AG04450 (cell line): ENCODE measurements at places on chromosomes 2 and 18. TPM values are rescaled to one million over a fixed set of nuclear protein-coding genes. Genes with fewer than 3 reads are reported as not detected.

DNA sequence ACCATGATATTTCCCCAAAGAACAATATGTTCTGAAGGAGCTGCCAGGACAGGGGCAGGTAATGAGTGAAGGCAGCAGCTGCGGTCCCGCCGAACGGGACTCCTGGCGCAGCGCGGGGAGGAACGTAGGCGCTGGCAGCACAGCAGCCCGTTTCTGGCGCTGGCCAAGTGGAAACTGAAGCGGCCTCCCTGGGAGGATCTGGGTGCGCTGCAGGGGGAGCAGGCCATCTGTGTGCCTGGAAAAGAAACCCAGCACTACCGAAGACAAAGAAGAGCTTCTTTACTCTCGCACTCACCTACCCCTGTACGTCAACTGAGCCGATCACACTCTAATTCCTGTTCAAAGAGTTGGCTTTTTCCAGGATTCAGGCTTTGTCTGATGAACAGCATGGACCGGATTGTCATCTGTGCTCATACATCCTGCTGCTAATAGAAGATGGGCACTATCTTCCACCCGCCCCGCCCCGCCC is 11.8 kb downstream of the G6PC2 start:
- no peak for DNase-seq

GRCh38 chr2:185507719-185508118 is 230.9 kb upstream of the FSIP2 start:
- DNase-seq = no peak

- DNase-seq = no peak
These were observed 7.8 kb upstream of the NPPC start for GRCh38 chr2:231933916-231934401.

- no peak for DNase-seq
These were observed 10.7 kb downstream of the CD8A start for GRCh38 chr2:86779971-86780370.

DNA sequence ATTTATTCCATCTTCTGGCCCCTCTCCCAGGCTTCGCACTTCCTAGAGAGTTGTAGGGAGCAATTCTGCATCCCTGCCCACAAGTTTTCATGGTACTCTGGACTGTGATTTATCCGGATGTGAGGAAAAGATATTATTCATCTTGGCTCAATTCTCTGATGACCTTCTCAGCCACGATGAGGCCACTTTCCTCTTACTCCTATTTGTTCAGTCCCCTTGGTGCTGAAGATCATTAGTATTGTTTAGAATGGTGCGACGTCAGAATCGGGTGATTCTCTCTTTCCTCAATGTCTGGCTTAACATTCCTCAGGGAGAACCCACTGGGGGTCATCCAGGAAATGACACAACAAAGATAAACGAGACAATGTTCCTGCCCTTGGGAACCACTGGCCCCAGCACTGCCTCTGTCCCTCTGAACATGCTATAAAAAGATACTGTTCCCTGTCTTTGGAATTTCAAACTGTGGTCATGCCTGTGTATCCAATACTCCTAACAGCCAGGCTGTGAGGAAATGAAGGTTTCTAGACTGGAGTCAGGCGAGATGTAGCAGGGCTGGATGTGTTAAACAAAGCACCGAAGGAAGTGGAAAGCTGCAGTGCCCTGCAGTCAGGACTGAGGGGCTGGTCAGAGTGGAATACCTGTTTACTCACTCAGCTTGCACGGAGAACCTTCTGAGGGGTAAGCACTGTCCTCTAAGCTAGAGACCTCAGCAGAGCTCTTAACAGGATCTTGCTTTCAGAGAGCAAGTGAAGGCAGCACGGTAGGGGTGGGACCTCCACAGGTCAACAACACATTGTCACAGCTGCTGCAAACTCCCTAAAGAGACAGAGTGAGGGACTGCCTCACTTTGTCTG is 12.9 kb upstream of the GLI2 start:
- no peak for DNase-seq

- DNase-seq = no peak
These were observed 60.0 kb downstream of the TNS1 start for GRCh38 chr2:217942731-217943335.

DNA sequence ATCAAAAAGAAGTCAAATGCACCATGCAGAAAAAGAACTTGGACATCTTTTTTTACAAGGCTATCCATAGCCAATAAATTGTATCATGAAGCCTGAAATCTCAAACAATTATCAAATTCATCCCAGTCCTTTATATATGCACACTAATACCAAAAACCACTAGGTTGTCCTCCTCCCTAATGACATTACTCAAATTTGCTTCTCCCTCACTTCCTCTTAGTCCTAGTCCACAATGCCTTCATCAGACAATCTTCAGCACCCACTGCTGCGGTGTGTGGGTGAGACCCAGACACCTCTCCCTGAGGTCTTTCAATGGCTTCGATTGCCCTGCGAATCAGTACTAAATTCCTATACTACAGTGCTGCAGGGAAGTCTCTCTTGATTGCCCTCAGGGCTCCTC is 58.1 kb downstream of the CLASP1 start:
- DNase-seq = no peak

DNA sequence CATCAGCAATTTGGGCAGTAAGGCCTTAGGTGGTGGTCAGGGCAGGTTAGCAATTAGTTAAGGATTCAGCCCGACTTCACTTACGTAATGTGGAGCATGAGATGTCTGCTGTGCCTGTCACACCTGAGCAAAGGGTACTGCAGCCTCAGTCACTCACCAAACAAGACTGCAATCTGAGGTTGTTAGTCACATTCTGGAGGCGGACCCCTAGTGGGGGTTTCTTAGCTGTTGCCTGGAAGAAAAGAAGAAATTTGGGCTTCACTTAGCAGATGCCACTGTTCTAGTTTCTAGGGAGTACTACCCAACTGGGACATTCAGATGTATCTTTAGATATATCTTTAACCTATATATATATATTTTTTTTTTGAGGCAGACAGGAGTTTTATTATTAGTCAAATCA is 529.9 kb downstream of the SLC4A3 start:
- DNase-seq = no peak

- DNase-seq = no peak
These were observed 292.1 kb upstream of the NRXN1 start for GRCh38 chr2:51324051-51324450.

- DNase-seq = no peak
These were observed 48.9 kb downstream of the LDLRAD4 start for GRCh38 chr18:13267431-13267873.

GRCh38 chr2:6184532-6185292 is 492.5 kb downstream of the SOX11 start:
- no peak for DNase-seq

DNA sequence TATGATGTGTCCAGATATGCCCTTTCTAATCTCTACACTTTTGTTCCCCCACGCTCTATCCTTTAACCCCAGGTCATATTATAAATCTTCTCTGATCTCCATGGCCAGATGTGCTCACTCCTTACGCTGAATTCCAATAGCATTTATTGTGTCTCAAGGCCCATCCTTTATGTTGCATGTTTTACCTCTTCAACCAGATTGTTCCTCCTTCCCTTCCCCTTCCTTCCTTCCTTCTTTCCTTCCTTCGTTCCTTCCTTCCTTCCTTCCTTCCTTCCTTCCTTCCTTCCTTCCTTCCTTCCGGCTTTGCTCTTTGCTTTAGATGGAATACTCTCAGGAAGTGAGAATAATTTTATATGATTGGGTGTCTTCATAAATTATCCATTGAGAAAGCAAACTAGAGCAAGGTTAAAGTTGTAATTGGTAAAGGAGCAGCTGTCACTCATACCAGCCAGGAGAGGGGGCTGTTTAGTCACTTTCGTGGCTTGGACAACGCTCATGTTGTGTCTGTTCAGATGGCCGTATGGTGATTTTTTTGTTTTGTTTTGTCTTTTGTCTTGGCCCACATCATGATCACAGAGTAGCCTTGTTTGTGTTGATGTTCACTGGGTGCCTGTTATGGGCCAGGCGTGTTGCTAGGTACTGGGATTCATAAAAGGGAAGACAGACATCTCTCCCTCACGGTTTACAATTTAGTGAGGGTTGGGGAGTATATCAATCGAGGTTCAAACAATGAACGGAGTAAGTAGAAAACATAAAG is 68.0 kb downstream of the DAW1 start:
- no peak for DNase-seq

- no peak for DNase-seq
These were observed 168.2 kb downstream of the GALNT1 start for GRCh38 chr18:35749701-35750100.

DNA sequence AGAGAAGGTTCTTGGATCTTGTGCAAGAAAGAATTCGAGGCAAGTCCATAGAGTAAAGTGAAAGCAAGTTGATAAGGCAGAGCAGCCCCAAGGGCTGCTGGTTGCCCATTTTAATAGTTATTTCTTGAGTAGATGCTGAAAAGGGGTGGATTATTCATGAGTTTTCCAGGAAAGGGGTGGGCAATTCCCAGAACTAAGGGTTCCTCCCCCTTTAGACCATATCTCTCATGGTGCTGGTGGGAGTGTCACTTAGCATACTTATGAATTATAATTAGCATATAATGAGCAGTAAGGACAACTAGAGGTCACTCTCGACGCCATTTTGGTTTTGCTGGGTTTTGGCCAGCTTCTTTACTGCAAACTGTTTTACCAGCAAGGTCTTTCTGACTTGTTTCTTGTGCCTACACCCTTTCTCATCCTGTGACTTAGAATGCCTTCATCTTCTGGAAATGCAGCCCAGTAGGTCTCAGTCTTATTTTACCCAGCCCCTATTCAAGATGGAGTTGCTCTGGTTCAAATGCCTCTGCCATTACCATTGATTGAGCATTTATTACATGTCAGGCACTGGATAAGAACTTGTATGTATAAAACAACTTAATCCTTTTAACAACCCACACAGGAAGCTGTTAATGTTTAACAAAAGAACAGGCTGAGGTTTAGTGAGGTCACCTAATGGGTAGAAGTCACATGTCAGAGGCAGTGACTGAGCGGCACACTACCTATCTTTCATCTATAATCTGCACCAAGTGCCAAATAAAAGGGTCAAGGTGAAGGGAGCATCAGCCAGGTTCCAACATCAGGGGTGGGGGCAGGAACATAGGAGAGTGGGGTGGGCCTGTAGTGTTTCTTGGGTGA is 250.9 kb downstream of the ICOS start:
- no peak for DNase-seq

DNA sequence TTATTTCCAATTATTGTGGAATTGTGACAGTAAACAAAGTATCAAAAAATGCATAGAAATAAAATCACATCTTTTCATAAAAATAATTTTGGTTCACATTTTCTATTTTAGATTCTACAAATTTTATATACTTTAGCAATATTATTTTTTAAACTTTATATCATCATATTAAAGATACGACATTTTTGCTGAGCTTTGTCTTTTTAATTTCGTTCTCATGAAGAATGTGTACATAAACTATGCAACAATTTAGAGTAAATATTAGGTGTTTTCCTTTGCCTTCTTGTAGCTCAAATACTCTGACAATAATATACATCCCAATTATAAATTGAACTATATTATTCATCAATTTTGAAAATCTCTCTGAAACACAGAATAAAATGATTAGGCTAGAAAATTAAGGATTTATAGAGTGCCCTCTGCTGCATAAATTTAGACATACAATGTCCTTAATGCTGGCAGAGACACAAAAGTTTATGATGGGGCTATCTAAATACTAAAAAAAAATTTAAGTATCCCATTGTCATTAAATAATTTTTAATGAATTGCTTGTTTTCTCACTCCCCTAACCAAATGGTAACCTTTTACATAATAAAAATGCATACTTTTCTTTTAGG is 45.7 kb downstream of the CCDC102B start:
- DNase-seq = no peak

GRCh38 chr2:152718909-152719645 is 657 bp downstream of the ARL6IP6 start:
- DNase-seq = no peak

DNA sequence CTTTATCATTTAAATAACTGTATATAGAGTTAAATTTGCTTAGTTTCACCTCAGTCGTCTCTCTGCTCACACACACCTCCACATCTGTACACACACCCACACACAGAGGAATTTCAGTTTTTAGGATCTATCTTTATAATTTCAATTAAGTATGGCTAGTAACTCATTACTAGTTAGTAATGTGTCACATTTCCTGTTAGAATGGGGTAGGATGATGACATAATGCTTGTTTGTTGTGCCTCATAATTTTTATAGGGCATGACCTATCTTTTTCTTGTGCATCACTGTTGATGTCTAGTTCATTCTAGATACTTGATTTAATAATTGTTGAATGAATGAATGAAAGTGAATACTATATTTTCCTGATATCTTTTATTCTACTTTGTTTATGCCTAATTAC is 108.6 kb downstream of the AGPS start:
- DNase-seq = no peak

- DNase-seq = peak; percentile 80
These were observed 137.7 kb downstream of the IRS1 start for GRCh38 chr2:226661789-226662545.

DNA sequence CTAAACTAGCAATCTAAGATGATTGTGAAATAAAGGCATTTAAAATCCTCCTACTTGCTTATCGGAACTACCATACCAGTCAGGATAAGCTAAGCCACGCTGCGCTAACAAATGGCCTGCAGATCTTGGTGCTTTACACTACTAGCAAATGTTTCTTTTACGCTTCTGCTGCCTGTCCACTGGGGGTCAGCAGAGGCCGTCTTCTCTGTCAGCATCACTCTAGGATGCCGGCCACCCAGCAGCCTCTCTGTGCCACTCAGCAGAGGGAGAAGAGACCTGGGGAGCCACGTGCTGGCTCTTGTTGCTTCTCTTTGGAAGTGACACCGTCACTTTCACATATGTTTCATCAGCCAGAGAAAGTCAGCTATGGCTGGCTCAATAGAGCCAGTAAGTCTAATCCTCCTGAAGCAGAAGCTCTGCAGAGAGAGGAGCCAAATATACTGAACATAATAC is 36.6 kb downstream of the COPS8 start:
- peak; percentile 54 for DNase-seq

DNA sequence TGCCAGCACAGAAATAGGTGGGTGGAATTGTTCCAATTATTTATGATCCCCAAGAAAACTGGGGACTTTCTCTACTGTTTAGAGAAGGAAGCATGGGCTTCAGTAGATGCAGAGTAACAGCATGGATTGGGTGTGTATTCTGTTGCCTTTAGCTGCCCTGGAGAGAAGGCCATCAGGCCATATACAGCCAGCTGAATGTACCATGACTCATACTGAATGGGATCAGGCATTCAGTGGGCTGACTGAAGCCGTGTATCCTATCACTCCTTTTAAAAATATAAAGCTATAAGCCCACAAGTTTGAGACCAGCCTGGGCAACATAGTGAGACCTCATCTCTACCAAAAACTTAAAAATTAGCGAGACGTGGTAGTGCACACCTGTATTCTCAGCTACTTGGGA is 16.7 kb upstream of the PLEKHM3 start:
- DNase-seq = peak; percentile 44

DNA sequence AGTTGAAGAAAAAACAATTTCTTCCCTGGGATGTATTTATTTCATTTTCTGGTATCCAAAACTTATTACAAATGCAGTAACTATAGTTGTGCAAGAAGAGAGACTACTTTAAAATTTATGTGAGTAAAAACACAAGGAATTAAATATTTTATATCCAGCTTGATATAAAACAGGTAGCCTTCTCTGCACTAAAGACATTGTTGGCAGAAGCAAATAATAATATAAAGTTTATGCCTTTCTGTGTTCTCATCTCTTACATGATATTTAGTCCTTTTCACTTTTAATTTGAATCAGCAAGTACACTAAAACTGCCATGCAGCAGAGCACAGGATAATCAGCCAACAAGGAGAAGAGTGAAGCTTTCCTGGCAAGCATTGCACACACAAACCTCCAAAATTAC is 352.7 kb downstream of the ARL6IP6 start:
- DNase-seq = no peak

- no peak for DNase-seq
These were observed 129.8 kb upstream of the CAB39 start for GRCh38 chr2:230582851-230583283.

The EFR3B gene
- 0.09 and 0.14 TPM in 2 replicates for polyA plus RNA-seq

The RAB27B gene
- 1.4 and 1.9 TPM in 2 replicates for polyA plus RNA-seq

The OSBPL1A gene
- polyA plus RNA-seq = 41.0 and 56.1 TPM in 2 replicates

The TRIM43 gene
- polyA plus RNA-seq = not detected in 2 replicates

The PLCL1 gene
- 0.22 and 0.43 TPM in 2 replicates for polyA plus RNA-seq

The POTEF gene
- not detected in 2 replicates for polyA plus RNA-seq
